ENCODE measurements at places on chromosomes 4 and X. TPM values are rescaled to one million over a fixed set of nuclear protein-coding genes. Genes with fewer than 3 reads are reported as not detected.

The TCEAL5 gene
- not detected for total RNA-seq

The AFM gene
- total RNA-seq, result 0.07 TPM

The DIPK2B gene
- not detected for total RNA-seq

- no peak overlapping the region for H3K4me3 ChIP-seq
- DNase-seq, result peak; percentile 9
- no peak overlapping the region for H3K27ac ChIP-seq
- no peaks in the 10 kb centered on the region for H3K36me3 ChIP-seq
- no peaks in the 10 kb centered on the region for H3K27me3 ChIP-seq
Measured at GRCh38 chrX:49675075-49675719, 20.6 kb downstream of the PAGE1 start.

DNA sequence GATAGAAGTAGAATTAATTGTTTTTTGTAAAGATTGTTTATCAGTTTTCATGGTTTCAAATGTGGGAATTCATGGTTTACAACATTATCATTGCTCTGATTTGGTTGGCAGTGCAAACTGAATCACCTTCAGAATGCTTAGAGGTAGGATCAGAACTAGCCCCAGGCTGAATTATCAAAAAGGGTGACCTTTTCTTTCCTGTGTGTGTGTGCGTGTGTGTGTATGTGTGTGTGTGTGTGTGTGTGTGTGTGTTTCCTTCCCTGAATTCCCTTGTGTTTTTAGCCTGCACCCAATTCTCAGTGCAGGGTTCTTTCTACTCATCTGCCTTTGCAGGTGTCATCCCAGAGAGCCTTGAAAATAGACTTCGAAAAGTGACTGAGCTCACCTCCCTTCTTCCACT, 125.0 kb downstream of the BMPR1B start:
- H3K4me1 ChIP-seq, result no peaks in the 10 kb centered on the region
- H3K27ac ChIP-seq, result no peak overlapping the region
- H3K4me3 ChIP-seq, result no peak overlapping the region
- no peaks in the 10 kb centered on the region for H3K36me3 ChIP-seq

GRCh38 chr4:154218051-154218450, 273.5 kb downstream of the DCHS2 start:
- no peak for DNase-seq
- no peaks in the 10 kb centered on the region for H3K36me3 ChIP-seq
- no peaks in the 10 kb centered on the region for H3K27me3 ChIP-seq
- H3K4me3 ChIP-seq, result no peak overlapping the region

DNA sequence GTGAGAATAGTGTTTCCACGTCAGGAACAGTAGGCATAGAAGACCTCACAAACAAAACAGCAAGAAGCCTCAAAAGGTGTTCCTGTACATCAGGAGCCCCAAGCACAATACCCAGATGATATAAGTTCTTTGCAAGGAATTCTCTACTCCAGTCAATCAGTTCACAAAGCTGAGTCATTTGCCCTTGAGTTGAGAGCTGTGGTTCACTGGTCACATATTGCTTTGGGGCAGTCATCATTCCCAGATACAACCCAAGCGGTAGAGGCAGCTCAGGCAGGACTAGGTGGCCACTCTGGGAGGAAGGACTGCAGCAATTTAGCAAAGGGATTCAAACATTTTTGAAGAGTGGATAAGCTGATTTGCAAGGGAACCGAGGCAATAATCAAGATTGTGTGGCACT, 551.5 kb upstream of the ZFP42 start:
- H3K27me3 ChIP-seq, result no peaks in the 10 kb centered on the region
- H3K4me3 ChIP-seq, result no peak overlapping the region
- H3K36me3 ChIP-seq, result no peaks in the 10 kb centered on the region
- no peak overlapping the region for H3K27ac ChIP-seq
- no peak for DNase-seq

- H3K27me3 ChIP-seq, result no peaks in the 10 kb centered on the region
- H3K36me3 ChIP-seq, result no peaks in the 10 kb centered on the region
- DNase-seq, result no peak
- no peak overlapping the region for H3K27ac ChIP-seq
- H3K4me3 ChIP-seq, result no peak overlapping the region
Measured at GRCh38 chr4:18103876-18104605, 82.5 kb upstream of the LCORL start.

GRCh38 chr4:128516301-128516969, 228.8 kb upstream of the PGRMC2 start:
- H3K4me3 ChIP-seq, result no peak overlapping the region
- H3K27me3 ChIP-seq, result no peaks in the 10 kb centered on the region
- peak overlapping the region; percentile 95 for H3K27ac ChIP-seq
- no peak for DNase-seq

DNA sequence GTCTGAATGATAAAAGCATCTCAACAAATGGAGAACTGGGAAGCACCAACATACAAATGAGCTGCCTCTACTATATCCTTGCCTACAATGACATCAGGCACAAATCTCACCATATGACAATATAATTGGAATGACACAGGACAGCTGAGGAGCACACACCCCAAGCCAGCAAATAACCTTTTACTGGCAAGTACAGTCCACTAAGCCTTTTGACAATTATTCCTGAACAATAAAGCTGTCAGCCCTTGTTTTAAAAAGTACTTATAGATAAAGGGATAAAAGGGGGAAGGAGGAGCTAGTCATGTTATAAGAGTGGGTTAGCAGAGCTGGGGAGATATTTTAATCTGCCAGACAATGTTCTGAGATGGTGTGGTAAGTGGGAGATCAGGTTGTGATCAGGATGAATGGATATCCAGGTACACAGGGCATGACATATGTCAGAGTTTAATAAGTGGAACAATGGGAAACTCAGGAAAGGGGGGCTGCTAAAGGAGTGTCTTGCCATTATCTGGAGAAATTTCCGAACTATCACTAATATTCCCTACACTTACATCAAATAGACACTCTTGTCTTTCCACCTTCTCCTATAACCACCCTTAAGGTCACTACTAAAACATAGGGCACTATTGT, 127.6 kb downstream of the GPC3 start:
- no peaks in the 10 kb centered on the region for H3K36me3 ChIP-seq
- H3K27me3 ChIP-seq, result no peaks in the 10 kb centered on the region
- no peak for DNase-seq
- no peaks in the 10 kb centered on the region for H3K4me1 ChIP-seq
- no peak overlapping the region for H3K27ac ChIP-seq

- no peaks in the 10 kb centered on the region for H3K36me3 ChIP-seq
- H3K4me1 ChIP-seq, result no peaks in the 10 kb centered on the region
- H3K27me3 ChIP-seq, result no peaks in the 10 kb centered on the region
- H3K27ac ChIP-seq, result no peak overlapping the region
Measured at GRCh38 chrX:113770806-113771205, 813.1 kb upstream of the HTR2C start.

- no peaks in the 10 kb centered on the region for H3K27me3 ChIP-seq
- no peaks in the 10 kb centered on the region for H3K36me3 ChIP-seq
- no peak overlapping the region for H3K27ac ChIP-seq
- DNase-seq, result no peak
- H3K4me1 ChIP-seq, result no peaks in the 10 kb centered on the region
Measured at GRCh38 chrX:31697294-31697916, 625.6 kb upstream of the FTHL17 start.

All from K562 (cell line).